CD4-positive, alpha-beta T cell treated with Interleukin-6 for 4 hours (primary cell): ENCODE measurements at places on chromosomes 4 and X.

- no peak for DNase-seq
These were observed 28.3 kb upstream of the MSANTD1 start for GRCh38 chr4:3220476-3221183.

DNA sequence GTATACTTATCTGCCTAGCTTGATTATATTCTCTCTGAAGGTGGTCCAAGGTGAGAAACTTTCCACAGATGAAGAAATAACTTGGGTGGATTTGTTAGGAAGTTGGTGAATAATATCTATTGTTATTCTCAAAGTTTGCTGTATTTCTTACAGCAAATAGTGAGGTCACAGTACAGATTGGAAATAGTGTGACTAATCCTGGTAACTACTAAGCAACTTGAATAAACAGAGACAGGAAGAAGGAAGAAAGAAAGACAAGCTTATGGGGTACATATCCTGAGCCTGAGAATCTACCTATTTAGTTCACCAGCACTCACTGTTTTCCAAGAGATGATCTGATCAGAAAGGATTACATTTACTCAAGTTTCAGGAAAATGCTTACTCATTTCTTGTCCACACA lies 1416.1 kb downstream of the RPA4 start:
- no peak for DNase-seq

DNA sequence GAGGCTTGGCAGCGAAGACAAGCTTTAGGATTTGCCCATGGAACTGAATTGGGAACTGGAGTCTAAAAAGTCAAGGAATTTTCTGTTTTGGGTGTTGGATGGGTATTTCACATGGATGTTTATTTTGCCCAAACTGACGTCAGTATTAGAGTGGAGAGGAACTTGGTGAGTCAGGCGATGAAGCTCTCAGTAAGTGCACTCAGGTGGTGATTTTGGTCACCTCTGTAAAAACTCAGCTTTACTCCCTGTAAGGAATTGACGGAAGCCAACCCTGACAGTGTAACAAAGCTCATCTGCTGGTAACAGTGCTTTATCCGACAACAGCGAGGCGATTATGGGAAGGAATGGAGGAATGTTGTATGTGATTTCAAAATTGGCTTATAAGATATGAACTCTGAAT lies 77.0 kb upstream of the PGRMC2 start:
- no peak for DNase-seq

- DNase-seq: no peak
These were observed 435.8 kb downstream of the SPRY1 start for GRCh38 chr4:123832173-123833026.

- no peak for DNase-seq
These were observed 595.0 kb downstream of the ACTRT1 start for GRCh38 chrX:127457161-127457560.

GRCh38 chr4:26607776-26608175 lies 23.9 kb downstream of the TBC1D19 start:
- no peak for DNase-seq

GRCh38 chr4:1956631-1957030 lies 52.1 kb downstream of the NELFA start:
- no peak for DNase-seq

- DNase-seq: no peak
These were observed 232.9 kb upstream of the F9 start for GRCh38 chrX:139297638-139298037.

GRCh38 chr4:145822581-145822980 lies 116.0 kb downstream of the ZNF827 start:
- DNase-seq: no peak

- no peak for DNase-seq
These were observed 104.6 kb upstream of the IGFBP7 start for GRCh38 chr4:57214654-57215411.

DNA sequence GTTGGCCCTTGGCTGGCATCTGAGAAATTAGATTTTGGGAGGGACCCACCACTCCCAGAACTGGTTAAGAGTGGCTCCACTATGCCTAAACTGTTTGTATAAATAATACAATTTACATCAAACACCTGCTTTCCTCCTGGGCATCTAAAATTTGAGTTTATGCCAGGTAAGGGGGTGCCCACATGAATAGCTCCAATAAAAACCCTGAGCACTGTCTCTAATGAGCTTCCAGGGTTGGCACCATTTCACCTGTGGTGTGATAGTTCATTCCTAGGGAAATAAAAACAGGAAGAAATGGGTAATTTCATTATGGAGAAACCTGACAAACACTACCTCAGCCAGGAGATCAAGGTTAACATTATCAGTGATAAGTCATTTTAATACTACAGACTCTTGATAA lies 119.7 kb downstream of the FRYL start:
- DNase-seq: no peak

- DNase-seq: no peak
These were observed 57.2 kb downstream of the DIPK2B start for GRCh38 chrX:45143455-45143854.

DNA sequence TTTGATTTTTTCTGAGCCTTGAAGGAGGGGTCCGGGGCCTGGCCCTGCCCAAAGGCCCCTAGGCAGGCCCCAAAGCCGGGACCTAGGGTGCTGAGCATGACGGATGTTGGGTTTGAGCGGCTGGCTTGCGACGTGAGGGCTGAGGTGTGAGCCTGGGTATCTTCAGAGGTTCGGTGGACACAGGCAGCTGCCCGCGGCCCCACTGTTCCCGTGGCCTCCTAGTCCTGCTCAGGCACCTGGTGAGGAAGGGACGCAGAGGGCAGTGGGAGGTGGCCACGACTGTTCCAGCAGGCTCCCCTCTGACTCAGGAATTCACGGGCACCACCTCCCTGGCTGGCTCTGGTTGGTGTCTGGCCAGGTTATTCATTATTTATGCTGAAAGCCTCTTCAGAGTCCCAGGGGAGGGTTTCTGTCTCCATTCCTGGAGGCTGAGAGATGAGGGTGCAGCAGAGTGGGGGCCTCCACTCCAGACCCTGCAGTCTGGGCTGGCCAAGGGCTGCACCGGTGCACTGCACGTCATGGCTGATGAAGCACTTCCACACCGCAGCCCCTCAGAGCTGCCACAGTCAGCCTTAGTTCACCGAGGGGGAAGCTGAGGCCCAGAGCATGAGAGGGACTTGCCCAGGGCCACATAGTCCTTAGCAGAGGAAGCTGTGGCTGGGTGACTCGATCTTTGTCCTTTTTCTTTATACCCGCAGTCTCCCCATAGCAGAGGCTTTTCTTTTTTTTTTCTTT lies 2.2 kb downstream of the MSANTD1 start:
- no peak for DNase-seq

GRCh38 chr4:5893004-5893580 lies at the start of gene CRMP1:
Gene CRMP1, minus strand, starts transcription at chr4:5893086. Its CDS starts 117 bp downstream, at chr4:5892969.
- no peak for DNase-seq

DNA sequence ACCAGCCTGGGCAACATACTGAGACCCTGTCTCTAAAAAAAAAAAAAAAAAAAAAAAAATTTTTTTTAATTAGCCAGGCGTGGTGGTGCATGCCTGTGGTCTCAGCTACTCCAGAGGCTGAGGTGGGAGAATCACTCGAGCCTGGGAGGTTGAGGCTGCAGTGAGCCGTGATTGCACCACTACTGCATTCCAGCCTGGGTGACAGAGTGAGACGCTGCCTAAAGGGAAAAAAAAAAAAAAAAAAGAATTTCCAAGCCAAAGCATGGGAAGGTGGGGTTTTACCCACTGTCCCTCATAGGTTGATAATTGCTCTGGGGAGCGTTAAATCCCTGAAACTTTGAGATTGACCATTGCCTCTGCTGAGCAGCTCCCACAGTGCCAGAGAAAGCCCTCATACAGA lies 427.5 kb downstream of the BCOR start:
- DNase-seq: no peak

- peak; percentile 68 for DNase-seq
These were observed 2.9 kb downstream of the HCFC1 start for GRCh38 chrX:153968754-153969124.

- no peak for DNase-seq
These were observed 735.9 kb upstream of the TENM3 start for GRCh38 chr4:181507180-181507835.

- no peak for DNase-seq
These were observed 90.7 kb upstream of the IGFBP7 start for GRCh38 chr4:57200799-57201327.

GRCh38 chr4:160795216-160795615 lies 1368.6 kb downstream of the FSTL5 start:
- DNase-seq: no peak

DNA sequence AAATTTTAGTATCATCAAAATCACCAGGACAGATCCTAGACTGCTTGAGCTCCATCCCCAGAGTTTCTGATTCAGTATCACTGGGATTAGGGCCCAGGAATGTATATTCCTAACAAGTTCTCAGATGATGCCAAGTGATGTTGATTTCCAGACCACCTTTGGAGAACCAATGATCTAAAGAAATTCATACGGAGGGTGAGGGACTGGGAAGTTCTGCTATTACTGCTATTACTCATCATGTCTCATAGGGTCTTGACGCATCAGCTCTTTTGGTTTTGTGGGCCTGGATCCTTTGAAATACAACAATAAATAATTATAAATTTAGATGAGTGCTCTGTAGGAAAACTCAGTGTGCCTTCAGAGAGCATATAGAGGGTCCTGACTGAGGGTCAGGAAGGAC lies 59.8 kb upstream of the LGI2 start:
- no peak for DNase-seq

DNA sequence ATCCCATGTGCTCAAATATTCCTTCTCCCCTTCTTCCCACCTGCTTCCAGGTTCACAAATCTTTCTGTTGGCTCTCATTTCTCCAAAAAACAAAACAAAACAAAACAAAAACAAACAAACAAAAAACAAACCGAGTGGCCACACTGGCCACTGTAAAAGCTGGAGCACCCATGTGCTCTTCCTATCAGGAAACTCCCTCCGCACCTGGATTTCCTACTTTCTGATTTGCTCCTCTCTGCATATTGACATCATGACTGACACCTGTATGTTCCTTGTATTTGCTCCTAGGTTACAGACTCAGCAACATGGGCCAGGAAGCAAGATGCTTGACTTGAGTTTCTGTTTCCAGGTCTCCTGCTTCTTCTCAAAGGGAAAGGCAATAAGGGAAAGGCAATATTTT lies 258.8 kb downstream of the GPC3 start:
- no peak for DNase-seq

DNA sequence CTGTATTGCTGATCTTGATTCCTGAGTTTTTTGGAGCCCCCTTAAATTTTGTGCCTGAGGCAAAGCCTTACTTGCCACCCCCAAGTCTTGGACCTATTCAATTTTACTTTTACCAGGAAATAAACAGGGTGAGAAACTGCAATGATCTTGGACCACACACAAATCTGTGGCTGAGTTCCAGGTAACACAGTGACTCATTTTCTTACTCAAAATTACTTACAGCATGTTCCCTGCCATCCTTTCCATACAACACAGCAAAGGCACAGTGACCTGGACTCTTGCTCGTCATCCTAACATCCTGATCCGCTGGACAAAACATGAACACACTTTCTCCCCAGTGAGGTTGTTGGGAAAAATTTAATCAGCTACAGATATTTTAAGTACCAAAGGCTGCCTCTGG lies 60.7 kb upstream of the S100G start:
- no peak for DNase-seq

- no peak for DNase-seq
These were observed 10.9 kb downstream of the GAB1 start for GRCh38 chr4:143347484-143348111.

DNA sequence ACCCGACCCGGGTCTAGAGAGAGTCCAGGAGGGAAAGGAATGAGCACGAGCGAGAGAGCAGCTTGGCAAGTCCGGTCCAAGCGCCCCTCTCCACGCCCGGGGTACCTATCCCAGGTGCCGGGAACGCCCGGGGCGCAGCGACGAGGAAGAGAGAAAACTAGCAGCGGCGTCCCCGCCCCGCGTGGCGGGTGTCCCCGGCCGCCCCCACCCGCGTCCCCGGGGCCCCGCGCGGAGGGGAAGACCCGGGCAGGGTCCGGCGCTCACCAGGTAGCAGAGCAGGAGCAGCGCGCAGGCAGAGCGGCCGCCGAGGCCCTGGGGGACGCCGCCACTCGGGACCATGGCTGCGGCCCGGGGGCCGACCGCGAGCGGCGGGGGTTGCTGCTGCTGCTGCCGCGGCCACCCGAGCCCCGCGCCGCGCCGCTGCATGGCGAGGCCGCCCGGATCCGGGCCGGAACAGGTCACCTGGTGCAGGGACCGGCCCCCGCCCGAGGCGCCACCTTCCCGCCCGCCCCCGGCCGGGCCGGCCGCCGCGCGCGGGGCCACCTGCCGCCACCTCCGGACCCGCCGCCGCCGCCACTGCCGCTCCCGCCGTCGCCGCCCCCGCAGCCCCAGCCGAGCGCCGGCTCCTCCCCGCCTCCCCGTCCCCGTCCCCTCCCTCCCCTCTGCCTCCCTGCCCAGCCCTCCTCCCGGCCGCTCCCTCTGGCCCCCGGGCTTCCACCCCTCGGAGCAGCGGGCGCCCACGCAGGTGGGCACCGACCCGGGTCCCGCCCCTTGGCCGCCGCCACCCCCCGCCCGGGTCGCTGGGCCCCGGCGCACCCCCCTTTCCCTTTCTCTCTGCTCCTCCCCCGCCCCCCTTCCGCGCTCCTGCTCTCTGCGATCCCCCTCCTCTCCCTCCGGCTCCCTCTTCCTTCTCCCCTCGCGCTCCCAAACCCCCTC lies at the start of gene SEL1L3:
Gene SEL1L3, minus strand, starts transcription at position 578 of the 936 bp plus-strand sequence. Its CDS starts 152 bp downstream, at position 426.
- peak; percentile 64 for DNase-seq

- no peak for DNase-seq
These were observed 69.4 kb downstream of the DCTD start for GRCh38 chr4:182847576-182848450.

DNA sequence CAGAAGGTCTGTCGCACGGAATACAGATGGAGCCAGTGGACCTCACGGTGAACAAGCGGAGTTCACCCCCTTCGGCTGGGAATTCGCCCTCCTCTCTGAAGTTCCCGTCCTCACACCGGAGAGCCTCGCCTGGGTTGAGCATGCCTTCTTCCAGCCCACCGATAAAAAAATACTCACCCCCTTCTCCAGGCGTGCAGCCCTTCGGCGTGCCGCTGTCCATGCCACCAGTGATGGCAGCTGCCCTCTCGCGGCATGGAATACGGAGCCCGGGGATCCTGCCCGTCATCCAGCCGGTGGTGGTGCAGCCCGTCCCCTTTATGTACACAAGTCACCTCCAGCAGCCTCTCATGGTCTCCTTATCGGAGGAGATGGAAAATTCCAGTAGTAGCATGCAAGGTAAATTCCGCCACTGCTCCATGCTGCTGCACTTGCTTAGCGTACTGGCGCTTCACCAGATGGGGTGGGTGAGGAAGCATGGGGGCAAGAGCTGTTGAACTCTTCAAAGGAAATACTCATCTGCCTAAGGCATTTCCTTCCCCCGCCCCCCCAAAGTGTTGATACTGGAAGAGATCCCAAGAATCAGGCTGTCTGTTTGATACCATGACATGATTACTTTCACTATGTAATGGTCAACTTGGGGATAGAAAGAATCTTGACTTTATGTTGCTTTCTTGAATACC lies 24.8 kb downstream of the KLF3 start:
- no peak for DNase-seq

GRCh38 chr4:145481164-145481941 lies at the start of gene SMAD1:
Gene SMAD1, plus strand, starts transcription at chr4:145481853. Its CDS starts 32,761 bp downstream, at chr4:145514614.
- DNase-seq: peak; percentile 23
